Tongue (tissue), 3 donors: ENCODE measurements at places on chromosomes 3 and 15. TPM values are rescaled to one million over a fixed set of nuclear protein-coding genes. Genes with fewer than 3 reads are reported as not detected.

The SCAMP5 gene
- 0.62 TPM for total RNA-seq

The FEZF2 gene
- total RNA-seq: not detected

The PSMD2 gene
- total RNA-seq: 280 TPM

The POTEB gene
- not detected for total RNA-seq

The FBXO40 gene
- 12.7 TPM for total RNA-seq

The COL8A1 gene
- total RNA-seq: 22.4 TPM

The RASL12 gene
- 32.8 TPM for total RNA-seq

The CPEB1 gene
- total RNA-seq: 1.1 TPM

The SYNPR gene
- not detected for total RNA-seq

The EAF2 gene
- total RNA-seq: 14.1 TPM

The SAMMSON gene
- 0.41 TPM for total RNA-seq

The SHISA5 gene
- total RNA-seq: 43.8 TPM

The TUSC7 gene
- total RNA-seq: not detected

The TMEM45A gene
- 19.9 TPM for total RNA-seq
